ENCODE measurements at places on chromosomes 7 and 10. TPM values are rescaled to one million over a fixed set of nuclear protein-coding genes. Genes with fewer than 3 reads are reported as not detected.

Gene GIMAP2
- not detected for total RNA-seq

Gene ANKRD16
- total RNA-seq: 9.5 TPM

- DNase-seq: no peak
Observed at GRCh38 chr7:37690206-37690605, 6.6 kb downstream of the GPR141 start.

DNA sequence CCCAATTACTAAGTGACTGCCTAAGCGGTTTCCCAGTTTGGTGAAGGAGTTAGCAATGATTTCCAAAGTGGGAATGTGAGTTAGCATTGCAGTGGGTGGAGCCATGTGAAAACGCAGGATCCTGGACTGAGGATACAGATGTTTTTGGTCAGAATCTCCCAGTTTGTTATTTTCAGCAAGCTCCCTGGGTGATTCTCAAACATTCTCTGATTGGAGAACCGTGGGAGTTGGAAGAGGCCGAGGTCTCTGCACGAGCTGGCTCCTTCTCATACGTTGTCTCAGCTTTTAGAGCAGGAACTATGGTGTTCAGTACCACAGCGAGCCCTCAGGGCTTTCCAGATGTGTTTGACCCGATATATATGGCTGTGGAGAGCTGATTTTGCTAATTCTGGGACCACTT, 396.5 kb upstream of the NPVF start:
- no peak for DNase-seq

DNA sequence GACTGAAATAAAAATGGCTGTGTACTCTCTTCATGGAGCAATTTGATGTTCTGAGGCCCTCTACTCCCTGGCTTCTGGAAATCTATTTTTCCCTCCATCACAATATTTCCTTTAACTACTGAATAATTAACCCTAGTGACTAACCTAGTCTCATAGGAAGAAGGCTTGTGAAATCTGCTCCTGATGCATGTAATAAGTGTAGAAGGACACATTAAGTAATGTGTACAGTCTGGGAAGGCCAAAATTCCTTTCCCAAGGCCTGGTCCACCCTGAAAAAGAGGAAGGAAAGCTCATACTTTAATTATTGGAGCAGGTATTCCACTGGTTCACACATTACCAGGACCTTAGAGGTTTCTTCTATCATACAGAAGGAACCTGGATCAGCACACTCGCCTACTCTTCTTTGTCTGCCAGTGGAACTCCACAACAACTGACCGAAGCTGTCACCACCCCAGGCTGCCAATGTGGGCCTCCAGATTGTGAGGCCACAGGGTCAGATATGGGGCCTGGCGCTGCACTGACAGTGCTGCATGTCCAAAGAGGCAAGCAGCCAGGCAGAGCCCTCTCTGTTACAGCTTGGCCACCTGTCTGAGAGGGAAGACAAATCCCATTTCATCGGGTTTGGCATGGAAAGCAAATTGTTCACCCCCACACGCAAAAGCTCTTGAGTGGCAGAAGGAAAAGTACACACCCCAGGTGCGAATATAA, 54.4 kb upstream of the FAM133B start:
- DNase-seq: no peak

- no peak for DNase-seq
Observed at GRCh38 chr10:110914431-110914830, 4.5 kb downstream of the BBIP1 start.

DNA sequence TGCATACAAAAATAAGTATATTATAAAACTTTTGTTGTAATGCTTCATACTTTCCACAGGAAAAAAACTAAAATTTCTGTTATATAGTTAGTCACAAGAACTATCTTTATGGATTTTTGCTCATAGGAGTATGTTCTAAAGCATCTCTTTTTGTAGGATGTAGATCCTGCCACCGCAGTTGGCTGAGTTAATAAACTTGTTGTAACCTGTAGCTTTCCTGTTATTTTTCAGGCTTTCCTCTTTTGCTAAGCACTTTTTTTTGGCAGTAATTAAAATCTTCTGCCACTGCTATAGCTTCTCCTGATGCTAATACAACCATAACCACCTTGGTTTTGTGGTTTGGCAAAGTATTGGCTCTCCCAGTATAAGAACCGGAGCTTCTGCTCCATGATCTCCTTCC, 60.3 kb downstream of the WNT2 start:
- no peak for DNase-seq

- no peak for DNase-seq
Observed at GRCh38 chr7:45160417-45160881, 2.9 kb downstream of the RAMP3 start.
